ENCODE measurements at places on chromosomes 4 and X. TPM values are rescaled to one million over a fixed set of nuclear protein-coding genes. Genes with fewer than 3 reads are reported as not detected.

The ITIH6 gene
- total RNA-seq, result not detected

The GAGE2A gene
- total RNA-seq, result not detected

The C1QTNF7 gene
- not detected for total RNA-seq

The RAI2 gene
- not detected for total RNA-seq

The FOXP3 gene
- 0.13 TPM for total RNA-seq

The GPR50 gene
- total RNA-seq, result not detected

The TBC1D8B gene
- total RNA-seq, result 1.5 TPM

The TMEM271 gene
- total RNA-seq, result not detected

The PHEX gene
- total RNA-seq, result 0.44 TPM

The LRPAP1 gene
- 138 TPM for total RNA-seq

The EXOSC9 gene
- total RNA-seq, result 27.0 TPM

The HERC5 gene
- 4.1 TPM for total RNA-seq

The TENM3 gene
- 1.7 TPM for total RNA-seq

The SPACA5 gene
- total RNA-seq, result not detected

The AKAP14 gene
- total RNA-seq, result not detected

All from A549 treated with ZK216348 at 1 μM for 4 hours (cell line).